ENCODE measurements at places on chromosomes 7 and 10. TPM values are rescaled to one million over a fixed set of nuclear protein-coding genes. Genes with fewer than 3 reads are reported as not detected.

GRCh38 chr10:50286517-50286916, 35.2 kb upstream of the ASAH2 start:
- DNase-seq, result no peak

GRCh38 chr10:538895-539294, 150.6 kb downstream of the DIP2C start:
- DNase-seq, result no peak

- no peak for DNase-seq
These were observed 1.4 kb upstream of the CTBP2 start for GRCh38 chr10:125161707-125162119.

GRCh38 chr7:101891936-101892640, 74.7 kb downstream of the CUX1 start:
- no peak for DNase-seq

GRCh38 chr10:24908793-24909423, 43.5 kb downstream of the PRTFDC1 start:
- no peak for DNase-seq

- no peak for DNase-seq
These were observed 137.2 kb downstream of the LRMDA start for GRCh38 chr10:75568450-75569130.

- DNase-seq, result no peak
These were observed 335.8 kb upstream of the MKI67 start for GRCh38 chr10:128461991-128462390.

- DNase-seq, result no peak
These were observed 427.4 kb downstream of the SH2D4B start for GRCh38 chr10:80964955-80965614.

GRCh38 chr7:17234398-17235031, 63.9 kb upstream of the AHR start:
- DNase-seq, result no peak

- DNase-seq, result no peak
These were observed 136.1 kb downstream of the NEURL1 start for GRCh38 chr10:103629581-103629980.

DNA sequence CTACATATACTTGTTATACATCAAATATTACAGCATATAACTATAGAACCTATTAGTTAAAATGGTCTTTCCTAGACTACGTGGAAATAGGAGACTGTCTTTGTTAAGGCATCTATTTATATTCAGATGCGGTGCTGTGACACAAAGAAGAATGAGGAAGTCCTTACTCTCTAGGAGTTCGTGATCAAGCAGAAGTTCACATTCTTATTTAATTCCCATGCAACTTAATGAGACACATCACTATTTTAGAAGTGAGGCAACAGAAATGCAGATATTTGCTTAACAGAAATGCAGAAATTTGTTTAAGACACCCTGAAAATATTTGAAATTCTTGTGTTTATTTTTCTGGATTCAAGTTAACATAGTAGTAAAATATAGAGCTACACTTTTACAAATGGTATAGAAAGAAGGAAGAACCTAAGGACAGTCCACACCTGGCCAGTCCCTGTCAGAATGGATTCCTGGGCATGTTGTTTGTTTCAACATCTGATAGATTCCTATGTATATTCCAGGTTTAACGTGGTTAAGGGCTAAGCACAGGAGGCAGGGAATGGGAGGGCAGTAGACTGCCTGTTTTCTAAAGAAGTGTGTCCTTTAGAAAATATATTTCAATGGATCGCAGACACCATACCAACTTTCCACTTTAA, 70.6 kb upstream of the NXPH1 start:
- DNase-seq, result no peak

GRCh38 chr10:79081353-79082034, 12.7 kb downstream of the ZMIZ1 start:
- no peak for DNase-seq

- DNase-seq, result no peak
These were observed 23.0 kb downstream of the ASB15 start for GRCh38 chr7:123624527-123625183.

GRCh38 chr10:22666287-22667092, 47.9 kb downstream of the PIP4K2A start:
- no peak for DNase-seq

- DNase-seq, result no peak
These were observed 208.8 kb downstream of the TCERG1L start for GRCh38 chr10:131102676-131103075.

GRCh38 chr10:99976886-99977665, 32.7 kb downstream of the DNMBP start:
- no peak for DNase-seq

DNA sequence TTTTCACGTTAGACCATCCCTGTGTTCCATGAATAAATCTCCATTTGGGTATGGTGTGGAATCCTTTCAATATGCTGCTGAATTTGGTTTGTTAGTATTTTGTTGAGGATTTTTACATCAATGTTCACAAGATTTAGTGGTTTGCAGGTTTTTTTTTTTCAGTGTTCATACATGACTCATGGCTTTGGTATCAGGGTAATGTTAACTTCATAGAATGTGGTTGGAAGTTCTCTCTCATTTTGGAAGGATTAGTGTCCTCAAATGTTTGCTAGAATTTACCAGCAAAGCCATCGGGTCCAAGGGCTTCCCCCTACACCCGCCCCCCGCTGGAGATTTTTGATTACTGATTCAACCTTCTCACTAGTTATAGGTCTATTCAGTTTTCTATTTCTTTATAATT, 398.0 kb downstream of the NXPH1 start:
- DNase-seq, result no peak

GRCh38 chr10:99364125-99364524, 35.0 kb downstream of the CNNM1 start:
- no peak for DNase-seq

GRCh38 chr7:25095516-25096345, 29.3 kb downstream of the CYCS start:
- DNase-seq, result no peak

GRCh38 chr10:51288511-51288910, 214.2 kb downstream of the PRKG1 start:
- no peak for DNase-seq

- DNase-seq, result no peak
These were observed 6.6 kb downstream of the PWWP2B start for GRCh38 chr10:132403511-132404168.

GRCh38 chr7:131769241-131769640, 212.8 kb upstream of the PODXL start:
- no peak for DNase-seq

- DNase-seq, result no peak
These were observed 69.4 kb downstream of the SAMD9 start for GRCh38 chr7:93048136-93048930.

- DNase-seq, result no peak
These were observed 166.4 kb downstream of the C7orf25 start for GRCh38 chr7:42745357-42746059.

GRCh38 chr10:104589431-104589830, 51.7 kb upstream of the SORCS3 start:
- no peak for DNase-seq

DNA sequence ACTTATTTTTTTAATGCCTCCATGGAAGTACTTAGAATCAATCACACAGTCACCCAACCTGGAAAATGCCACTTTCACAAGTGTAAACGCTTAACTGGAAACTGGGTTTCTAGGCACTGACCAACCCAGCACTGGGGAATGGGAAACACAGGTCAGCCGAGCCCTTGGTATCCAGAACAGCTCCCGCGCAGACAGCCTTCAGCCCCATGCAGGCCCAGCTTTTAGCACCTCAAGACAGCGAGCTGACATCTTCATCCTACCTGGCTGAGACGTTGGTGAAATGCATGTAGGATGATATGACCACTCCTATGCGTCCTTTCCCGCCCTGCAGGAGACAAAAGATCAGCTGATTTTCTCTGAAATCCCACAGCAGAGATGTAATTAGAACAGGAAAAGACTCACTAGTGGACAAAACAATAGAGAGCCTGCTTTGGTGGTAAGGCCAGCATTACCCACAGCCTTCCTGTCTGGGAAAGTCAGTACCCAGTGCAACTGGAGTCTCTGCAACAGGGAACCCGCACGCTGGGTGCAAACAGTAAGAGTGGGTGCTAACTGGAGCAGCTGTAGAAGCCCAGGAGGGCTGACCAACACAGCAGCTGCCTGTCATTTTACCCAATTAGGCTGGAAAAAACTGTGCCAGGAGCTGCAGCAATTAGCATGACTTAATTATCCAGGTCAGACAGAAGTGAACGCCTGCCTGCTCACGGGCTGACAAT, 153.7 kb downstream of the TNS3 start:
- DNase-seq, result no peak

DNA sequence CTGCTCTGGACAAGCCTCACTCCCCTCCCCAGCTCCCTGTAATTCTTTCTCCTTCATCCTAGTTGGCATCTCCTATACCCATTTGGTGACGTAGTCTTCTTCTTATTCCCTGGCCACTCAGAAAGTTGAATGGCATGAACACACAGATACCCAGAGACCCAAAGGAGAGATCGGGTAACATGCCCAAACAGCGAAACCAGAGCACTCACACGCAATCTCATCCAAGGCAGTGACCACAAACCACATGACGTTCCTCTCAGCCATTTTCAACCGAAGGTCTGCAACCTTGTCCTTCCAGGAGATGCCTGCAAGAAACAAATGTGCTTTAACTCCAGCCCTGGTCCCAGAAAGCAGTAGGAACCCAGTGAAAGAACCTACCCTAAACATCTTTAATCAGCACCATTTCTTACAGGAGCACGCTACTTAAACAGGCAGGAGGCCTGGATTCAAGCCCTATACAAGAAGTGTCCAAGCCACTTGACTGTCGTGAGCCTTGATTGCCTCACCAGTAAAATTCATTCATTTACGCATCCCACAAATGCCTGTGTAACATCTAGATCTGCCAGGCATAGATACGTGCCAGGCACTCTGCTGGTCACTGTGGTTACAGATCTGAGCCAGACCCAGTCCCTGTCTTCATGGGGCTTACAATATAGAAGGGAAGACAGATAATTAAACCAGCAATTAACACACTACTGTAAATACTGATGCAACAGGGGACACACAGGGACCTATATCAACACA, 37.1 kb downstream of the XPNPEP1 start:
- no peak for DNase-seq

DNA sequence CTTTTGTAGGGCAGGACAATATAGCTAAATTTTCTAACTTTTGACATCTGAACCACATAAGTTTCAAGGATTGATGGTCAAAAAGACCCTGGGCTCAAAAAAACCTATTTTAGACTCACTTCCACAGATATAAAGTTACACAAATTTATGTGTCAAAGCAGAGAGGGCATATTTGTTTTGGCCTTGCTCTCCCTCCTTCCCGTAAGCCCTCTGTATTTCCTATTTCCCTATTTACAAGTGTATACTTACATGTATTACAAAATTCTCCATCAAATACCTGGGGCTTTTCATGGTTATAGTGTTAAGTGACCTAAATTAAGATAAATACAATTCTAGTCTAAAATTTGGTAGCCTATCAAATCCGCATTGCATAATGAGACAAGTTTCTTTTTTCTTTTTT, 2.6 kb downstream of the KDM7A start:
- no peak for DNase-seq

- no peak for DNase-seq
These were observed 528.7 kb downstream of the GRM8 start for GRCh38 chr7:126723966-126724544.

- DNase-seq, result no peak
These were observed 1219.8 kb downstream of the GATA3 start for GRCh38 chr10:9274206-9274755.

DNA sequence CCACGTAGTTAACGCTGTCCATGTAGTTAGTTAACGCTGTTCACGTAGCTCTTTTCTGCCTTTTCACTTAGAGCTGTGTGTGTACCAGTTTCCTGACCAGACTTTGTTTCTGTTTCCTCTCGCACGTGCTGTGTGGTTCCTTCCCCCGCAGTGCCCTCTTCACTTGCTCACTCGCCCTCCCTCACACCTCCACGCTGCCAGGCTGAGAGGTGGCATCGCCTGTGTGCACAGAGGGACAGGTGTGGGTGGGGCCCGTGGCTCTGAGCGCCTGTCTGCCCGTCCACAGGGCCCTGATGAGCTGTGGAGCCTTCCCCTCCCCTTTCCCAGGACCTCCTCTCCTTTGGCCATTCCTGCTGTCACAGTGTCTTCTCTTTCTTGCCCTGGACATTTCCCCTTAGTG, 30.6 kb downstream of the WDR37 start:
- DNase-seq, result no peak

DNA sequence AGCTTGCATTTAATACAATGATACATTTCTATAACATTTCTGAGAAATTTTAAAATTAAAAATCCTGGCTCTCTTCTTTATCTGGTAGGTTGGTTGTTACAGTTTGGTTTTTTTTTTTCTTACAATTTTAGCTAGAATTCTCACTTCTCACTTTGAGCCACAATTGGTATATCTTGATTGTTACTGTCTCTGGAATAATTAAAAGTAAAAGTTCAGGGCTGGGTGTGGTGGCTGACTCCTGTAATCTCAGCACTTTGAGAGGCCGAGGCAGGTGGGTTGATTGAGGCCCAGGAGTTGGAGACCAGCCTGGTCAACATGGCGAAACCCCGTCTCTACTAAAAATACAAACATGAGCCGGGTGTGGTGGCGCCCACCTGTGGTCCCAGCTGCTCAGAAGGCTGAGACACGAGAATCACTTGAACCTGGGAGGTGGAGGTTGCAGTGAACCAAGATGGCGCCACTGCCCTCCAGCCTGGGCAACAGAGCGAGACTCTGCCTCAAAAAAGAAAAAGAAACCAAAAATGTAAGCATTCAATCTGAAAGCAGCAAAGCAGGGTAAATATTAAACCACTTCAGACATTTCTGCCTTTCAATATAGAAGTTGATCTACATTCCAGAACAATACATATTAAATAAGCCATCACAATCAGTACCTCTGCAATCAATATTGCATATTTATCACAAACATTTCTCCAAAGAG, 88.6 kb upstream of the PFKP start:
- DNase-seq, result no peak

- DNase-seq, result no peak
These were observed 118.7 kb upstream of the COL1A2 start for GRCh38 chr7:94276027-94276426.

- DNase-seq, result no peak
These were observed 412.0 kb downstream of the CNTNAP2 start for GRCh38 chr7:146528581-146528980.

DNA sequence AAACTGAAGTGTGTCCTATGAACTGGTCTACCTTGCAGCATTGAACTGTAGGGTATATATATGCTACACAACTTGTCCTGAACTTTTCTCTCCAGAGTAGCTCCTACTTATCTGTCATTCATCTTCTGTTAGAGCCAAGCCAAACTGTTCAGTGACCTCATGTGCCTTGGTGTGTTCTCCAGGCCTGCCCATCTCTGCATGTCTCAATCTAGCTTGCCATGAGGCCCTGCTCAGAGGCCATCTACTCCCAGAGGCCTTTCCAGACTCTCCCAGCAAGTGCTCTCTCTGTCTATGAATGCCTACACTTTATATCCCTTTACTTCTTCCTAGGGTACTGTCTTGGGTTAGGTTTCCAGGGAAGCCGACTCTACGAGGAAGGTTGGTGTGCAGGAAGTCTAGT, 99.8 kb upstream of the MTPN start:
- DNase-seq, result no peak

GRCh38 chr7:17367502-17367901, 69.0 kb downstream of the AHR start:
- no peak for DNase-seq

- no peak for DNase-seq
These were observed 20.3 kb downstream of the STARD3NL start for GRCh38 chr7:38198366-38198765.

AKR1D1 gene
- total RNA-seq, result not detected

CALHM1 gene
- total RNA-seq, result not detected

LRRN3 gene
- total RNA-seq, result not detected

TRIM73 gene
- total RNA-seq, result 1.6 TPM

FAM25C gene
- total RNA-seq, result 215 TPM

INSYN2A gene
- total RNA-seq, result 0.08 TPM

FZD8 gene
- 5.2 TPM for total RNA-seq

LIPM gene
- 30.4 TPM for total RNA-seq

RAB19 gene
- total RNA-seq, result 0.47 TPM

WEE2 gene
- not detected for total RNA-seq

CACNA2D1 gene
- 12.8 TPM for total RNA-seq

All from lower leg skin (tissue), 4 donors.